Liver (tissue), 10 donors: ENCODE measurements at places on chromosomes 2 and 18. TPM values are rescaled to one million over a fixed set of nuclear protein-coding genes. Genes with fewer than 3 reads are reported as not detected.

DNA sequence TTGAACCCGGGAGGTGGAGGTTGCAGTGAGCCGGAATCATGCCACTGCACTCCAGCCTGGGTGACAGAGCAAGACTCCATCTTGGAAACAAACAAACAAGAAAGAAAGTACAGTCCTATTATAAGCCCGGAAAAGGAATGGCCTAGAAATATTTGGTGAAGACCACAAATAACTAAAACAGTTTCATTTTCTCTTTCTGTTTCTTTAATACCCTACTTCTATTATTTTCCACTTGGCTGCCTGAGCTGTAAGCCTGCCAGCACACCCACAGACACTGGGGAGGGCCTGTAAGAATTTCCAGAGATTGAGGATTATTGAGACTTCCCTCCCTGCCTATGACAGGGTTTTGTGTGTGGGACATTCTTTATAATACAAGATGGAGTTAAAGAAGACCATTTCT, 188.0 kb upstream of the DCC start:
- H3K27me3 ChIP-seq, result no peaks in the 10 kb centered on the region
- no peak overlapping the region for H3K4me3 ChIP-seq
- no peaks in the 10 kb centered on the region for H3K36me3 ChIP-seq
- no peaks in the 10 kb centered on the region for H3K4me1 ChIP-seq

The GKN1 gene
- not detected for total RNA-seq

The ACADL gene
- total RNA-seq, result 1.9 TPM

The LRRTM1 gene
- not detected for total RNA-seq

- no peaks in the 10 kb centered on the region for H3K4me1 ChIP-seq
- no peaks in the 10 kb centered on the region for H3K27me3 ChIP-seq
- H3K4me3 ChIP-seq, result no peak overlapping the region
- no peak overlapping the region for H3K27ac ChIP-seq
- DNase-seq, result no peak
These were observed 20.1 kb downstream of the ZAP70 start for GRCh38 chr2:97733341-97734035.

The G6PC2 gene
- not detected for total RNA-seq

GRCh38 chr2:215431778-215432758, 3.8 kb downstream of the FN1 start:
- H3K4me1 ChIP-seq, result peaks cover 11% of the 10 kb centered on the region
- H3K27me3 ChIP-seq, result no peaks in the 10 kb centered on the region
- peaks cover 26% of the 10 kb centered on the region for H3K36me3 ChIP-seq
- no peak overlapping the region for H3K4me3 ChIP-seq
- no peak for DNase-seq

DNA sequence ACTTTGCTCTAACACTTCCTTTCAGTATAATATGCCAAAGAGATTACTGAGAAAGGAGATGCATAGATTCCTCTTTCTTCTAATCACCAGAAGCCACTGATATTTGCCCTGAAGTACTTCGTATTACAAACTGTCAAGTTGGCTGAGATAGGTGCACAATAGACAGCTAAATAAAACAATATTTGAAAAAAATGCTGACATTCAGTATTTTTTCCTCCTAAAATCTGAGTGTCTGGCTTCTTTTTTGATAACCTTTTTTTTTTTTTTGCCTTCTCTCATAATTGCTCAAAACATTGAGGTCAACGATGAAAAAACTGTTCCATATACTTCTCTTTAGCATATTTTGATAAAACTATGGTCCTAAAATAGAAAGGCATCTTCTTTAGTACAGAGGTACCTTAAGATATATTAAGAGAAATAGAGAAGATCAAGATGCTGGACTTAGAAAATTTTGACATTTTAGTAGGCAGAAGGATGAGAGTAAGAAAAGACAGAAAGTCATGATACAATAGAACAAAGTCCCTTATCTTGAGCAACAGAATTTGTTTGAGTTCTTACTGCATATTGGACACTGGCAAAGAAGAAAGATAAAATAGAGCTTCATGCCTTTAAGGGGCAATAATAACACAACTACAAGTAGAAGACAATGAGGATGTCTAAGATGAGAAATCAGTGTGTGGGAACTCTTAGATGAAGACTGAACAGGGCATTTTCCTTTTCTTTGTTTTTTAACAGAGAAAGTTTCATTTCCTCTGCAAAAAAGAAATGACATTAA, 220.7 kb downstream of the PTH2R start:
- H3K27me3 ChIP-seq, result no peaks in the 10 kb centered on the region
- DNase-seq, result no peak
- H3K36me3 ChIP-seq, result no peaks in the 10 kb centered on the region
- no peak overlapping the region for H3K27ac ChIP-seq

- no peak overlapping the region for H3K27ac ChIP-seq
- no peaks in the 10 kb centered on the region for H3K27me3 ChIP-seq
- DNase-seq, result no peak
- H3K4me1 ChIP-seq, result peaks cover 2% of the 10 kb centered on the region
- no peaks in the 10 kb centered on the region for H3K36me3 ChIP-seq
- no peak overlapping the region for H3K4me3 ChIP-seq
These were observed 20.1 kb upstream of the SELENOI start for GRCh38 chr2:26325851-26326250.

DNA sequence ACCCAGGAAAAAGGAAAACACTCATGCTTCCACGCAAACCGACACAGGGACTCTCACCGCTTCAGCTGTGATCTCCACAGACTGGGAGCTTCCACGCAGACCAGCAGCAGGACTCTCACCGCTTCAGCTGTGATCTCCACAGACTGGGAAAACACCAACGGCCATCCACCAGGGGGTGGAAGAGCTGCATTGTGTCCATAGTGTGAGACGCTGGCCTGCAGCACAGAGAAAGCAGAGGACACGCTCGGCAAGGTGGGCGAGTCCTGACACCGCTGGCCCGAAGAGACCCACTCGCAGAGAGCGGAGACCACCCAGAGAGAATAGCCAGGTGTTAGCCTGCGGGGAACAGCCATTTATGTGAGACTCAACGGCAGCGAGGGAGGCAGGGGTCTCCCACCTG, 42.5 kb upstream of the NFATC1 start:
- H3K36me3 ChIP-seq, result peaks cover 2% of the 10 kb centered on the region
- H3K4me3 ChIP-seq, result no peak overlapping the region
- DNase-seq, result no peak

The C2orf66 gene
- total RNA-seq, result not detected

DNA sequence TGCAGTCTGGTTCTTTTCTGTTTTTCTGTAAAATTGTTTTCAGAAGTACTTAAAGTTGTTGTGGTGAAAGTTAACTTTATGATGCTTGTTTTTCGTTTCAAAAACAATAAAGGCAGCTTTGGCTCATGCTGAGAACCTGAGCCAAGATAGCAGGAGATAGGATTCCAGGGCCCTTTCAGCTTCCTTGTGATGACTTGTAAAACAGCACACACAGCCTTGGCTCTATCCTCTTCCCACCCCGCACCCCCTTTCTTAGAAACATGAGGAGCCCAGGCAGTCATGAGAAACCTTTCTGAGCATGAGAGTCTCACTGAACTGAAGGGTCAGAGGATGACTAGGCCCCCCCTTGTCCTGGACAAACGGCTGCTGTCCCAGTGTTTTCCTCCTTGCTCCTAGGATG, 12.4 kb upstream of the CHRNA1 start:
- H3K36me3 ChIP-seq, result no peaks in the 10 kb centered on the region
- no peaks in the 10 kb centered on the region for H3K27me3 ChIP-seq
- no peaks in the 10 kb centered on the region for H3K4me1 ChIP-seq
- no peak overlapping the region for H3K27ac ChIP-seq
- no peak for DNase-seq

The COL5A2 gene
- 83.5 TPM for total RNA-seq

GRCh38 chr2:189204322-189204941, 24.9 kb upstream of the COL5A2 start:
- H3K4me1 ChIP-seq, result no peaks in the 10 kb centered on the region
- DNase-seq, result no peak
- no peaks in the 10 kb centered on the region for H3K27me3 ChIP-seq
- H3K27ac ChIP-seq, result no peak overlapping the region

DNA sequence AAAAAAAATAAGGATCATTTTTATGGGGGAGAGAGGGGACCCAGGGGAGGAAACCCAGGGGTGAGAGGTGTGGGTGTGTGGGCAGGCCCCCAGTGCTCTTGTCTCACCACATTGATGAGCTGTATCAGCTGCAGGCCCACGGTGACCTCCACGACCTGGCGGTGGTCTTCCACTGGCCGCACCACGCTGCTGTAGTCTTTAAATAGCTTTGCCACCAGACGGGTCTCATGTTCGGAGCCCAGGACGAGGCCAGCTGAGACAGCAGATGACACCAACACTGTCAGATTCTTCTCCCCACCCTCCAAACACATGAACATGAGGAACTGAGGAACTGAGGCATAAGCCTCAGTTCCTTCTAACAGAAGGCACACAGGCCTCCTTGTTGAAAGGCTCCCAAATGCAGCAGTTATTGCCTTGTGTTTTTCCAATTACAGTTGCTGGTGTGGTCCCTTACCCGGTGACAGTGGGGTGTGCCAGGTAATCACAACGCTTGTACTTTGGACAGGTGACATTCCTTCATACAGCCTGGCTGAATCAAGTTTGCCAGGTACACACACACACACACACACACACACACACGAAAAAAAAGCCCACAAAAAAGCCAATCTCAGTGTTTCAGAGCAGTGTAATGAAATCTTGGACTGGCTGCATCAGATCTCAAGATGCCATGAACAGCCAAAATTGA, 4.7 kb downstream of the CHRNA1 start:
- H3K4me3 ChIP-seq, result no peak overlapping the region
- H3K27ac ChIP-seq, result no peak overlapping the region
- no peaks in the 10 kb centered on the region for H3K27me3 ChIP-seq
- DNase-seq, result no peak
- no peaks in the 10 kb centered on the region for H3K36me3 ChIP-seq

DNA sequence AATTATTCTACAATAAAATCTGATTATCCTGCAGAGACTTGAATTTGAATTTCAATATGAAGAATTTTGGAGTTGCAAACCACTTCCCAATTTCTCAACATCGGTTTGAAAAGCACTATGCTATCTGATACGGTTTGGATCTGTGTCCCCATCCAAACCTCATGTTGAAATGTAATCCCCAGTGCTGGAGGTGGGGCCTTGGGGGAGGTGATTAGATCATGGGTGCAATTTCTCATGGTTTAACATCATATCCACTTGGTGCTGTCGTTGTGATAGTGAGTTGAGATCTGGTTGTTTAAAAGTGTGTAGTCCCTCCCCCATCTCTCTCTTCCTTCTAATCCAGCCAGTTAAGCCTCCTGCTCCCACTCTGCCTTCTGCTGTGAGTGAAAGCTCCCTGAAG, 205.7 kb downstream of the NBAS start:
- no peaks in the 10 kb centered on the region for H3K4me1 ChIP-seq
- H3K4me3 ChIP-seq, result no peak overlapping the region
- H3K27me3 ChIP-seq, result no peaks in the 10 kb centered on the region
- no peak for DNase-seq
- no peak overlapping the region for H3K27ac ChIP-seq

- H3K27ac ChIP-seq, result no peak overlapping the region
- no peaks in the 10 kb centered on the region for H3K27me3 ChIP-seq
- no peaks in the 10 kb centered on the region for H3K36me3 ChIP-seq
- H3K4me3 ChIP-seq, result no peak overlapping the region
- H3K4me1 ChIP-seq, result no peaks in the 10 kb centered on the region
These were observed 186.9 kb downstream of the GFPT1 start for GRCh38 chr2:69200107-69200520.

DNA sequence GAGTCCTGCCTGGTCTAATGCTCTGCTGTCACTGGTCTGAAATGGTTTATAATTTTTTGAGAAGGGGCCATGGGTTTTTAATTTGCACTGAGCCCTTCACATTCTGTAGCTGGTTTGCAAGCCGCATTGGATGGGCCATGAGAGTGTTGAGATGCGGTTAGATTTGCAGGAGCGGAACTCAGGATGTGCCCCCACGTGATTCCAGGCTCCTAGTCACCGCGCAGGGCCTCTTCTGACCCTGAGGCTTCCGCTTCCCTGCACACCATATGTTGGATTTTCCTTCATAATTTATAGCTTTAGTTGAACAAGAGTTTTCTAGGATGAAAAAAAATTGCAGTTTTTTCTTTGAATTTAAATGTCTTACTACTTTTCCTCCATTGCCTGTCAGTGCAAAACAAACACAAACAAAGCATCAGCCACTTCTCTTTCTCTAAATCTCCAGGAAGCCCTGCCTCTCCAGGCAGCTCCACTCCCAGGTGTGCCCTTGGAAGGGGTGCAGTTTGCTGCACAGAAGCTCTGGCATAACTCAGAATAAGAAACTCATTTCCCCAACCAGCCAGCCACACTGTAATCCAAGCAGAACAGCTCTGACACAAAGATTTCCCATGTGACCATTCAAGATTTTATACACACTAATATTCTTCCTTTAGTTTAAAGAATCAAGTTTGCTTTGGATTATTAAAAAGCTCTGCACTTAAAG, 18.4 kb upstream of the TPO start:
- no peak overlapping the region for H3K4me3 ChIP-seq
- H3K27me3 ChIP-seq, result peaks cover 4% of the 10 kb centered on the region
- H3K27ac ChIP-seq, result no peak overlapping the region
- no peaks in the 10 kb centered on the region for H3K36me3 ChIP-seq
- DNase-seq, result no peak

The ABHD1 gene
- total RNA-seq, result 0.67 TPM

DNA sequence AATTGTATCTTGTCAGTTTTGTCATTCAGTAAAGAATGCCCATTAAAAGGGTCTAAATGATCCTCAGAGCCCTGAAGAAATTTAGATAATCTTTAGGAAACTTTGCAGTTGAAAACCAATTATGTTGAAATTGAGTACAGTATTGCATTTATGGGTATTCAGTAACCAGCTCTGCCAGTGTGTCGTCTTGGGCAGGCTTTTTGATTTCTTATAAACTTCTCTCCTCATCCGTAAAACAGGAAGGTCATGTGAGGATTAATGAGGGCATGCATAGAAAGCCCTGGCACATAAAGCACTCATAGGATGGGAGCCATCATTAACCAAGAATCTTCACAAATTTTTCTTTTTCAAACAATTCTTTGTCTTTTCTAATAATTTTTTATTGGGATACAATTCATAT, 14.8 kb downstream of the PNO1 start:
- DNase-seq, result no peak
- H3K27me3 ChIP-seq, result no peaks in the 10 kb centered on the region
- no peaks in the 10 kb centered on the region for H3K4me1 ChIP-seq
- H3K27ac ChIP-seq, result no peak overlapping the region

The XIRP2 gene
- under 0.01 TPM for total RNA-seq

GRCh38 chr2:172361360-172361759, 66.0 kb upstream of the ITGA6 start:
- no peak overlapping the region for H3K27ac ChIP-seq
- H3K4me3 ChIP-seq, result no peak overlapping the region
- H3K36me3 ChIP-seq, result no peaks in the 10 kb centered on the region
- no peak for DNase-seq
